ENCODE measurements at places on chromosomes 4 and X. TPM values are rescaled to one million over a fixed set of nuclear protein-coding genes. Genes with fewer than 3 reads are reported as not detected.

Gene USP27X
- total RNA-seq = 2.1 TPM

- H3K4me3 ChIP-seq = peak overlapping the region; percentile 28
- peaks cover 1% of the 10 kb centered on the region for H3K36me3 ChIP-seq
- H3K27ac ChIP-seq = peak overlapping the region; percentile 31
- peaks cover 40% of the 10 kb centered on the region for H3K4me1 ChIP-seq
- no peaks in the 10 kb centered on the region for H3K27me3 ChIP-seq
Measured at GRCh38 chr4:107854356-107855022, 29.8 kb downstream of the SGMS2 start.

DNA sequence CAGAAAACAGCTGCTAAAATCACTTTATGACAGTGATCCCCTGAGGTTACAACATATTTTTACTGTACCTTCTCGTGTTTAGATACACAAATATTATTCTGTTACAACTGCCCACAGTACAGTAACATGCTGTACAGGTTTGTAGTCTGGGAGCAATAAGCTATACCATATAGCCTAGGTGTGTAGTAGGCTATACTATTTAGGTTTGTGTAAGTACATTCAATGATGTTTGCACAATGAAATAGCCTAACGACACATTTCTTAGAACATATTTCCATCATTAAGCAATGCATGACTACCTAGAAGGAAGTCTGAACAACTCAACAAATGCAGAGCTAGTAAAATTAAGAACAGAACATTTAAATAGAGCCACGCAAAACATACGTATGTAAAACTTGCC, 112.7 kb downstream of the ZAR1 start:
- no peaks in the 10 kb centered on the region for H3K27me3 ChIP-seq
- no peak overlapping the region for H3K4me3 ChIP-seq

DNA sequence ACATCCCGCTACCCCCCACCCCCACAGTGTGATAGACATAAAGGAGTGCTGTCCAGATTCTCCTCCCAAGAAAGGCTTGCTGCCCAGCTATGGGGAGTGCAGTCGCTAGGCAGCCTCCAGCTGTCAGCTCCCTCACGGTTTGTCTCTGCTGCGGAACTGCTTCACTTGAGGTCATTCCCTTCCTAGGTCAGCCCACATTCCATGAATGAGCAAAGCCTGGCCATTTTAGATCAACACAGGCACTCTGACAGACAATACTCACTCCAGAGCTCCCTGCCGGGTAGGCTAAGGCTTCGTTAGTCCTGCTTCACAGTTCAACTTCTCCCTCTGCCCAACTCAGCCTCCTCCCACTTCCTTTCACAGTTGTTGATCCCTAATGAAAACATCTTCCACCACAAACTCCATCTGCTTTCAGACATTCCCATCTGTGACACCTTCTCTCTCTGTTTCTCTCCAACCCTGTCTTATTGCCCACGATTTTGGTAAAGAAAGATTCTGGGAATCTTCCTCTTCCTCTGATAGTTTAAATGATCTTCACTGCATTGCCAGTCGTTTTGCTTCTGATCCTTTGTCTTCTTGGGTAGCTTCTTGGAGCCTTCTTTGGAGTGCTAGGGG, 318.9 kb upstream of the F9 start:
- no peaks in the 10 kb centered on the region for H3K36me3 ChIP-seq
- no peaks in the 10 kb centered on the region for H3K4me1 ChIP-seq
- H3K4me3 ChIP-seq = no peak overlapping the region

Gene HTRA3
- total RNA-seq = 59.0 TPM

GRCh38 chr4:44978020-44978419, 251.7 kb upstream of the GNPDA2 start:
- DNase-seq = no peak
- no peaks in the 10 kb centered on the region for H3K27me3 ChIP-seq
- H3K4me3 ChIP-seq = no peak overlapping the region
- H3K36me3 ChIP-seq = no peaks in the 10 kb centered on the region

DNA sequence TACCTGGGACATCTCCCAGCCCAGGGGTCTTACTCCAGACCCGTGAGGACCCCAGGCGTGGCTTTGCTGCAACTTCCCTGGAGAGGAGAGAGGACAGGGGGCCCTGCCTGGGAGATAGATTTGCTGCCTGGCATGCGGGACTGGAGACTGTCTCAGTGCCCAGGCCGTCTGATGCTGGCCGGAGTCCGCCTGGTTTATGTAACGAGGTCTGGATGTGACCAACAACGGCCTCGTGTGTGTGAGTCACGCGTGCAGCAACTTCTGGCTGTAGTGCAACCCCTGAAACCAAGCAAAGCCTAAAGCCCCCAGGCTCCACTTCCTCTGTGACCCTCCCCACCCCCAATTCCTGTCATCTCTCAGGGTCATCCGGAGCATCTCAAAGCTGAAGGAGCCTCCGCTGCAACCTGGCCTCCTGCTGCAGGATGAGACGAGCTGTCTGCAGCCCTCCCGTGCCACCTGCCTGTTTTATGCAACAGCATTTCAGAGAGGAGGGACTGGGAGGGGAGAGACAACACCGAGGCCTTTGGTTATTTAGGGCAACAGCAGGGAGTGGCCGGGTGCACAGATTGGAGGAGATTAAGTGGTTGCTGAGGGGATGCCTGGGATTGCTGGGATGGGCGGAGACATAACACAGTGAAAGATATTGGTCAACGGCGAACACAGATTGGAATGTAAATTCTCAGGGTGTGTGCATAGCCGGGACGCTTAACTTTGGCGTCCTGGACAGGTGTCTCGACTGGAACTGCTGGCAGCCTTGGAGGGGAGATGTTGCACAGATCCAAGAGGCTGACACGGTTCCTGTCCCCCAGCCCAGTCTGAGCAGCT, 16.0 kb downstream of the XG start:
- no peak overlapping the region for H3K4me3 ChIP-seq
- DNase-seq = peak; percentile 30
- no peaks in the 10 kb centered on the region for H3K27me3 ChIP-seq
- H3K27ac ChIP-seq = no peak overlapping the region
- peaks cover 13% of the 10 kb centered on the region for H3K4me1 ChIP-seq

Gene SH3RF1
- total RNA-seq = 8.2 TPM

Gene FRG2
- not detected for total RNA-seq

Gene ADGRG4
- total RNA-seq = not detected

Measured in heart right ventricle (tissue), 16 donors.